ENCODE measurements at places on chromosomes 4 and X. TPM values are rescaled to one million over a fixed set of nuclear protein-coding genes. Genes with fewer than 3 reads are reported as not detected.
A peak's percentile ranks its signal among the peaks of the same experiment; 100 is the strongest.

KLHL4 gene
- 0.27 TPM for total RNA-seq

FAT1 gene
- not detected for total RNA-seq

PAGE2 gene
- not detected for total RNA-seq

PDZD4 gene
- 4.9 TPM for total RNA-seq

CDKL2 gene
- 0.30 TPM for total RNA-seq

AFP gene
- total RNA-seq = not detected

KLB gene
- not detected for total RNA-seq

- no peak overlapping the region for H3K27ac ChIP-seq
- no peak overlapping the region for H3K4me3 ChIP-seq
- DNase-seq = no peak
- no peaks in the 10 kb centered on the region for H3K36me3 ChIP-seq
- H3K27me3 ChIP-seq = no peaks in the 10 kb centered on the region
Observed at GRCh38 chr4:42104521-42104920, 47.9 kb downstream of the BEND4 start.

- peaks cover 17% of the 10 kb centered on the region for H3K27me3 ChIP-seq
- H3K4me3 ChIP-seq = no peak overlapping the region
- no peaks in the 10 kb centered on the region for H3K36me3 ChIP-seq
- DNase-seq = no peak
- H3K4me1 ChIP-seq = no peaks in the 10 kb centered on the region
- no peak overlapping the region for H3K27ac ChIP-seq
Observed at GRCh38 chr4:76751612-76752343, 146.2 kb downstream of the SOWAHB start.

GRCh38 chrX:140744085-140744484 is 34.5 kb downstream of the LINC00632 start:
- no peak overlapping the region for H3K4me3 ChIP-seq
- no peaks in the 10 kb centered on the region for H3K27me3 ChIP-seq
- H3K4me1 ChIP-seq = no peaks in the 10 kb centered on the region
- H3K27ac ChIP-seq = no peak overlapping the region
- DNase-seq = no peak

DNA sequence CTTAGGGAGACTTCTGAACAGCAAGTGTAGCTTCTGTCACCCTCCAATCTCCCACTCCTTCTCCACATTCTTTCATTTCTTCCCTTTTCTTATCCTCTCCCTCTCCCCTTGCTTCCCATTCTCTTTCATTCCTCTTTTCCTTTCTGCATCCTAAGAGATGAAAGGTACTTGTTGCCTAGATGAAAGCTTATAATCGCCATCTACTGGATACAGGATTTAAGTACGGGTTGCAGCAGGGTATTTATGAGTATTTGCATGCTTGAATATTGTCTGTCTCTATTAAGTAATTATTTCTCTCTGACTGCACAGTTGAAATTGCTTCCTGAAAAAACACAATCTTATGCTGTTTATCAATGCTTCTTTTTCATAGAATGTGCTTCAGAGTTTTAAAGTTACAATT is 174.0 kb upstream of the TENT5D start:
- H3K27ac ChIP-seq = no peak overlapping the region
- DNase-seq = no peak

GRCh38 chr4:25236971-25237370 is 3.1 kb downstream of the PI4K2B start:
- no peaks in the 10 kb centered on the region for H3K36me3 ChIP-seq
- H3K27me3 ChIP-seq = no peaks in the 10 kb centered on the region
- peak overlapping the region; percentile 71 for H3K4me3 ChIP-seq

- no peak overlapping the region for H3K4me3 ChIP-seq
- DNase-seq = no peak
- no peaks in the 10 kb centered on the region for H3K27me3 ChIP-seq
- H3K27ac ChIP-seq = no peak overlapping the region
- no peaks in the 10 kb centered on the region for H3K4me1 ChIP-seq
Observed at GRCh38 chr4:17956245-17956644, 65.3 kb downstream of the LCORL start.

- no peaks in the 10 kb centered on the region for H3K36me3 ChIP-seq
- no peak overlapping the region for H3K4me3 ChIP-seq
- no peak overlapping the region for H3K27ac ChIP-seq
- H3K4me1 ChIP-seq = peaks cover 22% of the 10 kb centered on the region
- H3K27me3 ChIP-seq = peaks cover 37% of the 10 kb centered on the region
Observed at GRCh38 chr4:42151568-42152506, 618 bp downstream of the BEND4 start.

DNA sequence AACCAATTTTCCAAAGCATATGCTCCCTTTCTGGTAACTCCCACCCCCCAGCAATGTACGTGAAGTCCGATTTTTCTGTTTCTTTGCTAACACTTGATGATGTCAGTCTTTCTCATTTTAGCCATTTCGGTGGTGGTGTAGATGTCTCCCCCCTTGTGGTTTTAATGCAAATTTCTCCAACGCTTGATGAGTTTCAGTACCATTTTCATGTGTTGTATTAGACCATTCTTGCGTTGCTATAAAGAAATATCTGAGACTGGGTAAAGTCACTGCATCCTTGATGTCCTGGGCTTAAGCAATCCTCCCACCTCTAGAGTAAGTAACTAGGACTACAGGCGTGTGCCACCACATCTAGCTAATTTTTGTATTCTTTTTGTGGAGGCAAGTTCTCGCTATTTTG is 148.4 kb upstream of the VCX3A start:
- no peaks in the 10 kb centered on the region for H3K4me1 ChIP-seq
- H3K27ac ChIP-seq = no peak overlapping the region
- DNase-seq = no peak
- no peaks in the 10 kb centered on the region for H3K27me3 ChIP-seq
- H3K4me3 ChIP-seq = no peak overlapping the region

- H3K27ac ChIP-seq = no peak overlapping the region
- no peak for DNase-seq
- no peak overlapping the region for H3K4me3 ChIP-seq
- no peaks in the 10 kb centered on the region for H3K27me3 ChIP-seq
- H3K36me3 ChIP-seq = peaks cover 18% of the 10 kb centered on the region
- H3K4me1 ChIP-seq = no peaks in the 10 kb centered on the region
Observed at GRCh38 chr4:16157609-16158503, 68.4 kb downstream of the TAPT1 start.

DNA sequence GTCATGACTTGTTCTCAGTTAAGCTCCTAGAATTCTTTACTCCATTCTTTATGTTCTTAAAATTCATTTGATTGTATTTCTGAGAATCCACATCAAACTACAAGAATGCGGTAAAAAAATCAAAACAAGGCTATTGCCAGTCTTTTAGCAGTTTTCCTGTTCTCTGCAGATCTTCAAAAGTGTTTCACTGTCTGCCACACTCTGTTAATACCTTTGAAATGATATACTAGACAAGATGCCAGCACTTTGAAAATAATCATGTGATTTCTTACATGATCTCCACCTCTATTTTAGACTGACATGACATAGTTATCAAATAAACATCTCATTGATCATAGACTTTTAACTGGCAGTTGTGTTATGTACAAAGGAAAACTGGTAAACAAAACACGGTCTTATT is 30.1 kb upstream of the GPRIN3 start:
- H3K4me1 ChIP-seq = no peaks in the 10 kb centered on the region
- H3K4me3 ChIP-seq = no peak overlapping the region
- no peak for DNase-seq
- H3K27me3 ChIP-seq = no peaks in the 10 kb centered on the region
- H3K27ac ChIP-seq = no peak overlapping the region
- no peaks in the 10 kb centered on the region for H3K36me3 ChIP-seq

- no peaks in the 10 kb centered on the region for H3K27me3 ChIP-seq
- H3K27ac ChIP-seq = no peak overlapping the region
- H3K4me3 ChIP-seq = no peak overlapping the region
- H3K36me3 ChIP-seq = no peaks in the 10 kb centered on the region
- H3K4me1 ChIP-seq = no peaks in the 10 kb centered on the region
Observed at GRCh38 chr4:38185406-38186144, 225.4 kb downstream of the PTTG2 start.

GRCh38 chr4:30790998-30791397 is 70.8 kb downstream of the PCDH7 start:
- no peak overlapping the region for H3K4me3 ChIP-seq
- no peak overlapping the region for H3K27ac ChIP-seq
- H3K36me3 ChIP-seq = no peaks in the 10 kb centered on the region
- H3K4me1 ChIP-seq = no peaks in the 10 kb centered on the region
- no peak for DNase-seq
- no peaks in the 10 kb centered on the region for H3K27me3 ChIP-seq

DNA sequence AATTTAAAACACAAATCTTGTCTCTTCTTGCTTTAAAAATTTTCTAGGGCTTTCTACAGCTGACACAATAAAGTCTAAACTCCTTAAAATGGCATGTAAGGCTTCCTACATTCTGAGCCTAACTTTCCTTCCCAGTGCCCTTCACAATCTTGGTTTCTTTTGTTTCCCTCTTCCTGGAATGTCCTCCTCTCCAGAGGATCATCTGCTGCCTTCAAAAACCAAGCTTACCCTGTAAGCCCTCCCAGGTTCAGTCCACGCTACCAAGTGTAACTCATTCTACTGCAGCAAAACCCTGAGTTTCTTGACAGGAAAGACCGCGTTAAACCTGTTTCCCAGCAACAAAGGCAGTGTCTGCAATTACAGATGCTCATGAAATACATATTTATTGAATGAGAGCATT is 91.3 kb downstream of the SHISA3 start:
- H3K27ac ChIP-seq = no peak overlapping the region
- no peak for DNase-seq
- H3K27me3 ChIP-seq = no peaks in the 10 kb centered on the region
- H3K4me1 ChIP-seq = no peaks in the 10 kb centered on the region
- peaks cover 7% of the 10 kb centered on the region for H3K36me3 ChIP-seq

DNA sequence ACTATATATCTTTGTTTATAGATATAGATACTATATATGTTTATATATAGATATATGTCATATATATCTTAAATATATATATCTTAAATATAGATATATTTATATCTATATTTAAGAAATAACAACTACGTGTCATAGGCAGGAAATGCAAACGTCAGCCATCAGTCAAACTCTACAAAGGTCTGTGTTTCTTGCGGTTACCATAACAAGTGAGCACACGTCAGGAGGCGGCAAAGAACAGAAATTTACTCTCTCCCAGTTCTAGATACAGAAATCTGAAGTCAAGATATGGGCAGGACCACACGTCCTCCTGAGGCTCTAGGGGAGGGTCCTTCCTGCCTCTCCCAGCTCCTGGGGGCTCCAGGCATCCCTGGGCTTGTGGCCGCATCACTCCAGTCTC is 6.5 kb downstream of the PLCXD1 start:
- peak overlapping the region; percentile 23 for H3K27ac ChIP-seq
- H3K4me3 ChIP-seq = no peak overlapping the region
- H3K4me1 ChIP-seq = no peaks in the 10 kb centered on the region
- H3K36me3 ChIP-seq = peaks cover 20% of the 10 kb centered on the region
- no peak for DNase-seq

DNA sequence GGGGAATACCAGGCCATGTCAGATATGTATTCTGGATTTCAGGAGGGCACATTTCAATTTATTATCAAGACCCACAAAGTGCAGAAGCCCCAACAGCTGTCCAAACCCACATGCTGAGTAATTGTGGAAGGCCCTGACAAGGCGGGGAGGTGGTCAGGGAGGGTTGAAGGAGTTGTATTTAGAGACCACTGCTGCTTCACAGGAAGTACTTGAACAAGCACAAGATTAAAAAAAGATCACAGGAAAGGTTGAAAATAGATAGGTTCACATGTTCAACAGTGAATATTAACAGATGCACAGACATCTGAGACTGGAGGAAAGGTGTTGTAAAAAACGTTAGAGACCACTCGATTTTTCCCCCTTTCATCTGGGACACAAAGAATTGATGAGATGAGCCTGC is 17.9 kb downstream of the ATP8A1 start:
- H3K4me3 ChIP-seq = peak overlapping the region; percentile 18
- H3K4me1 ChIP-seq = peaks cover 44% of the 10 kb centered on the region
- H3K27me3 ChIP-seq = no peaks in the 10 kb centered on the region
- no peak overlapping the region for H3K27ac ChIP-seq
- DNase-seq = no peak

DNA sequence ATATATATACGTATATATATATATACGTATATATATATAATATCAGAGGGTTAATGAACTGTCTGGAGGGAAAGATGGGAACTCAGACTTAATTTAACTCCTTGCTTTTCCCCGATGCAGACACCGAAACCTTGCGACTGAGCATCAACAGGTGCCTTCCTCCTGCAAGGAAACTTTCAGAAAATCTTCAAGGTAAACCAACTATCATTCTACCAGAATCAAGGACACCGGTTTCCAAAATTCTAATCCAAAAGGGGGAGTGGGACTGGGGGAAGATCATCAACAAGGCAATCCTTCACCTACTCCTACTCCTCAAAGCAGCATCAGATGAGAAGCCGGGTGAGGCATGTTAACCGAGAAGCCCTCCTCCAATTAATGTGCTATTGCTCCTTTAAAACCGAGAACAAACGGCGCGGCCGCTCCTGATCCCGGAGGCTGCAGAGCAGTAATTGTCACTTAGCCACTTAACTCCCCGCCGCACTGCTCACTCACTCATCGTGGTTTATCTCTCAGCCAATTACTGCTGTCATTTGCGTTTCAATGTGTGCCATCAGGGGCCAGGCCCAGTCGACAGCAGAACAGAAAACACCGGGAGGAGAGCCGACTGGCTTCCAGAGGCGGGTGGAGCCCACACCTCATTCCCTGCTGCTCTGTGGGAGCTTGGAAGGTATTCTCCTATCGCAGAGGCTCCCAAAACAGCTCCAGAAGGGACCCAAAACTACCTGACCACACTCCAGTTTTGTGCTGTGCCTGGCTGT is 61.7 kb downstream of the MAML3 start:
- no peak overlapping the region for H3K27ac ChIP-seq
- H3K27me3 ChIP-seq = no peaks in the 10 kb centered on the region
- H3K4me1 ChIP-seq = peaks cover 28% of the 10 kb centered on the region
- DNase-seq = no peak

DNA sequence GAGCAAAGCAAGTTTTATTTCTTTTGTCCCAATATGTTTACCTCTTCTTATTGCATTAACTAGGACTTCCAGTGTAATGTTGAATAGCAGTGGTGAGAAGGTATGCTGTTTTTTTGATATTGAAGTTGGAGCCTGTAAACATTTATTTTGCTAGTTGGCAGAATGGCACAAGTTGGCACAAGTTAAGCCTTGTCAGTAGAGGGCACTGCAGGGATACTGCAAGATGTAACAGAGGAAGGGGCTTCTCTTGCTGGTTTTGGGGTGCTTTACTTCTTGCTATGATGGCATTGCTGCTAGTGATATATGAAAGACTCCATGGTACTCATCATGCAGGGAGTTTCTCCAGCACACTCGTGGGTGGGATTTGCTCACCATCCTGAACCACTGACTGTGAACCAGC is 327.3 kb upstream of the ARX start:
- H3K27ac ChIP-seq = no peak overlapping the region
- no peak overlapping the region for H3K4me3 ChIP-seq
- H3K36me3 ChIP-seq = no peaks in the 10 kb centered on the region

GRCh38 chrX:107454302-107454701 is 4.8 kb downstream of the FRMPD3 start:
- no peaks in the 10 kb centered on the region for H3K4me1 ChIP-seq
- no peak overlapping the region for H3K4me3 ChIP-seq
- H3K36me3 ChIP-seq = no peaks in the 10 kb centered on the region
- H3K27ac ChIP-seq = no peak overlapping the region

DNA sequence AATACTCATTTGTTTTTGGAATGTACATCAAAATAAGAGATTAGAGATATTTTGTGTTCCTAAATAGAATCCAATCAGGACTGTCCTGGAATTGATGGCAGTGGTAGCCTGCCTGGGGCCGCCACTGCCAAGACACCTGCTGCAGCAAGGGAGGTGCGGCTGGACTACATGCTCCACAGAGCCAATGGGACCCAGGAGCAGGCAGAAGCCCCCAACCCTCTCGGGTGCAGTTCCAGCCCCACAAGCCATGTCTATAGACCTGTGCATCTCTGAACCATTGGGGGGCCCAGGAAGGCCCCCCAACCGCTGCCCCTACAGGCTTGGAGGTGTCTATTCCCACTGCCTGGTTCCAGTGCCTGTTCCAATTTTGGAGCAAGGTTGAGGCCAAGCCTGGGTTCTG is 1524.3 kb downstream of the PCDH18 start:
- H3K27ac ChIP-seq = no peak overlapping the region
- H3K4me1 ChIP-seq = no peaks in the 10 kb centered on the region
- no peak for DNase-seq
- H3K36me3 ChIP-seq = no peaks in the 10 kb centered on the region
